ENCODE measurements at places on chromosomes 2 and 18. TPM values are rescaled to one million over a fixed set of nuclear protein-coding genes. Genes with fewer than 3 reads are reported as not detected.

DNA sequence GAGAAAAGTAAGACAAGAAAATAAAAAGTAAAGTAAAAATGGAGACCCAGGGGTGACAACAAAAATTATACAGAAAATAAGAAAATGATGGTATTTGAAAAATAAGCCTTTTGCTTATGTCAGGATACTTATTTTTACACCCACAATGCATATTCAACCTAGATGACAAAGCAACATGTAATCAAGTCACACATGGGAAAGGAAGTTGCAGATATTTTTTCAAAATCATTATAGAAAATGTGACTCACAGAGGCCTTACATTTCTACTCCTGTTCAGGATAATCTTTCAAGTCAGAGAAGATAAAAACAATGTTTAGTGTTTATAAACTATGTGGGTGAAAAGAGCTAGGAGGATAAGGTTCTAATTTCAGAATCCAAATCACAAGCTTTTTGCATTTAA lies 275.3 kb upstream of the UBE2E3 start:
- DNase-seq: no peak

- peak; percentile 56 for DNase-seq
Measured at GRCh38 chr2:204022550-204022949, 86.0 kb downstream of the ICOS start.

GRCh38 chr2:71126957-71127356 lies 3.1 kb downstream of the MCEE start:
- no peak for DNase-seq

GRCh38 chr18:75638223-75638775 lies 210.8 kb upstream of the SMIM21 start:
- DNase-seq: no peak

- no peak for DNase-seq
Measured at GRCh38 chr2:230323385-230324106, 3.4 kb upstream of the SP140L start.

- no peak for DNase-seq
Measured at GRCh38 chr2:187206071-187206470, 242.0 kb downstream of the CALCRL start.

GRCh38 chr18:26434887-26435286 lies 113.5 kb downstream of the KCTD1 start:
- DNase-seq: no peak

Gene PCARE
- total RNA-seq: not detected

- DNase-seq: no peak
Measured at GRCh38 chr2:240871071-240871958, 2.7 kb downstream of the AGXT start.

DNA sequence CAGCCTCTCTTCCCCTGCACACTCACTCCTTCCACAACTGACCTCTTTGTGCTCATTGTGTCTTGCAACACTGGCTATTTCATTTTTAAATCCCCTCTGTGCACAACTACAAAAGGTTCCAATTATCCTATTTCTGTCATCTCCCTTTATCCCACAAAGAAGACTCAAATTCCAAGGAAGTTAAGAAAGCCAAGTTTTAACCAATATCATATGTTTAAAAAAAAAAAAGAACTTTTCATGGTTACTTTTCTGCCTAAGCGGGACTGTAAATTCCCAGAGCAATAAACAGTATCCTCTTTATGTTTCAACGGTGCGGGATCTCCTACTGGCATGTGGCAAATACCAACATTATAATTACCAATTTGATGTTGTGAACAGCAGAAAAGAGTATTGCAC lies 83.8 kb downstream of the DOCK10 start:
- no peak for DNase-seq

DNA sequence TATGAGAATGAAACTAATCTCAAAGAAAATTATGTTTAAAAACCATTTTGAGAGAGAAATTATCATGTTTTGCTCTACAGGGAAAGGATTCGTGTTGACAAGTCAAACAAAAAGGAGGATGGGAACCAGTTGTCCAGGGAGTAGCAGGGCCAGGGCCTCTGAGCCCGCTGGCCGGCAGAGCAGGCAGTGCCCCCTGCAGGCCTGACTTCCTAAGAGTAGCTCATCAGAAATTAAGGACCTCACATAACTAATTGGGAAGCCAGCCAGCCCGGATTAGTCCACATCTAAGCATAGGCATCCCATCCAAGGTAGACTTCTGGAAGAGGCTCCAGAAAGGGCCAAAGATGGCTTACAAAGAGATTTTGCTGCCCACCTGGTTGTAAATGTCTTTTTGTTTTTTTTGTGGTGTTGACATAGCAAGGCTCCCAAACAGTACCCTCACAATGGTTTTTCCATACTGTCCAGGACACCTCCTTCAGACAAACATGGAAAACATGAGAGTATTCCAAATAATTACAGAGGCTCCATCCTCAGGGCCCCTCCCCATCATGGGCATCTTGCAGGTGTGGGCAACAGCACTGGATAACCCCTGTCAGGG lies 241.2 kb upstream of the TANK start:
- DNase-seq: peak; percentile 49

- no peak for DNase-seq
Measured at GRCh38 chr2:50651676-50652075, 380.3 kb downstream of the NRXN1 start.

Gene EGR4
- total RNA-seq: 0.24 TPM

DNA sequence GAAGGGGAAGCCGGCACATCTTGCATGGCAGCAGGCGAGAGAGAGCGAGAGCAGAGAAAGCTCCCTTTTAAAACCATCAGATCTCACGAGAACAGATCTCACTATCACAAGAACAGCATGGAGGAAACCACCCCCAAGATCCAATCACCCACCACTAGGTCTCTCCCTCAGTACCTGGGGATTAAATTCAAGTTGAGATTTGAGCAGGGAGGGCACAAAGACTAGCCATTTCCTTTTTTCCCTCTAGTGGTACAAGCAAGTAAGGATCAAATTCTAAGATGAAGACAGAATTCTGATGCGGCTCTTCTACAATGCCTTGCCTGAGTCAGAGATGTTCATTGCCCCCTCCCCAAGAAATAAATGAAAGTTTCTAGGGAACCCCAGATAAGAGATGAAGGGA lies 45.6 kb upstream of the ANKRD44 start:
- DNase-seq: no peak

DNA sequence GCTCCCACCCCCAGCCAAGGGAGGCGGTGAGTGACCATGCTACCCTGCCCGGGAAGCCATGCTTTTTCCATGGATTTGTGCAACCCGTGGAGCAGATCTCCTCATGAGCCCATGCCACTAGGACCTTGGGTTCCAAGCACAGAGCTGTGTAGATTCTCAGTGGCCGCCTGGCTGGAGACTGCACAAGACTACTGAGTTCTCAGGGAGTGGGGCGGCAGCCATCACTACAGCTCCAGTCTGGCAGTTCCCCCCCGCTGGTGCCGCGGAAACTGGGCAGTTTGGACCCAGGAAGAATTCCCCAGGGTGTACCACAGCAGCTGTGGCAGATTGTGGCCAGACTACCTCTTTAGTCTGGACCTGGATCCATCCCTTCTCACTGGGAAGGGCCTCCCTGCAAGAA lies 470.6 kb downstream of the LRP1B start:
- no peak for DNase-seq

DNA sequence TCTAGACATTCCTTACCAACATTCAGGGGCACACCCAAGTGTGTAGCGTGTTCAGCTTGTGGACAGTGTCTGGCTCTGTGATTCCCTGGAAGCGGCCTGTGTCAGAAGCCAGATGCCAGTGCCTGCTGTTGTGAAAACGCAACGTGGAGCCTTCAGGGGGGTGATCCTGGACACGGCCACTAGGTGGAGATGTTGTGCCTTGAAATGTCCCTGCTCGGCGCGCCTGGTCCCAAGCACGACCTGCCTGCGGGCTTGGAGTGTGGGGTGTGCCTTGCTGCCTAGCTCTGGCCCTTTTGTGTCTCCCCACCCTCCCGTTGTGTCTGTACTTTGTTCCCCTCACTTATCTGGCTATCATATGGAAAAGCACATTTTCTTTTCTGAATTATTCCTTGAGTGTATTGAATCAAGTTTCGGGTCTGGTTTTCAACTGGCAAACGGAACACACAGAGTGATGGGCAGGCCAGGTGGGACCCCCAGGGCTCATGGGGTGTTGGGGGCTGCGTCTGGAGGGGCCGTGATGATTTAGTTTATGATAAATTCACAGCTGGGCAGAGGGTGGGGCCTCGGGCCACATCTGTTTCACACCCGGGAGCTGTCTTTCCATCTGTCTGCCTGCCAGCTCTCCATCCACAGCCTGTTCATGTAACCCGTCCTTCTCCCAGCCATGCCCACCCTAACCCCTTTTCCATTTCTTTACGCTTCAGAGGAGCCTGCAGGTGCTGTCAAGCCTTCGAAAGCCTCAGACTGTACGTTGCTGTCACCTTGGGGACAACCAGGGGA lies 95.5 kb downstream of the DYSF start:
- DNase-seq: peak; percentile 77

- no peak for DNase-seq
Measured at GRCh38 chr18:48084041-48084757, 153.7 kb upstream of the SMAD2 start.

DNA sequence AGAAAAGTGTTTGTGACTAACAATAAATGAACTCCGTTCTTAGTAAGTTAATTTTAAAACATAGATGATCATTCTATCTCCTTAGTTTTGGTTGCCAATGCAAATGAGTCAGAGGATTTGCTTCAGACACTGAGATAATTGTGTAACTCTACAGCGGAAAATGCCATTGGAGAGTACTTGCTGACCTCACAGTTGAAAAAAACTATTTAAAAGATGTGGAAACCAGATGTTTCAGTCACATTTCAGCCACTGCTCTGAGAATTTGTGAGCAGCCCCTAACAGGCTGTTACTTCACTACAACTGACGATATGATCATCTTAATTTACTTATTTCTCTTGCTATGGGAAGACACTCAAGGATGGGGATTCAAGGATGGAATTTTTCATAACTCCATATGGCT lies at the start of gene TNFAIP6:
TNFAIP6 (plus strand) TSS at position 234 of the 400 bp plus-strand sequence; CDS start at position 309, 75 bp downstream.
- no peak for DNase-seq

DNA sequence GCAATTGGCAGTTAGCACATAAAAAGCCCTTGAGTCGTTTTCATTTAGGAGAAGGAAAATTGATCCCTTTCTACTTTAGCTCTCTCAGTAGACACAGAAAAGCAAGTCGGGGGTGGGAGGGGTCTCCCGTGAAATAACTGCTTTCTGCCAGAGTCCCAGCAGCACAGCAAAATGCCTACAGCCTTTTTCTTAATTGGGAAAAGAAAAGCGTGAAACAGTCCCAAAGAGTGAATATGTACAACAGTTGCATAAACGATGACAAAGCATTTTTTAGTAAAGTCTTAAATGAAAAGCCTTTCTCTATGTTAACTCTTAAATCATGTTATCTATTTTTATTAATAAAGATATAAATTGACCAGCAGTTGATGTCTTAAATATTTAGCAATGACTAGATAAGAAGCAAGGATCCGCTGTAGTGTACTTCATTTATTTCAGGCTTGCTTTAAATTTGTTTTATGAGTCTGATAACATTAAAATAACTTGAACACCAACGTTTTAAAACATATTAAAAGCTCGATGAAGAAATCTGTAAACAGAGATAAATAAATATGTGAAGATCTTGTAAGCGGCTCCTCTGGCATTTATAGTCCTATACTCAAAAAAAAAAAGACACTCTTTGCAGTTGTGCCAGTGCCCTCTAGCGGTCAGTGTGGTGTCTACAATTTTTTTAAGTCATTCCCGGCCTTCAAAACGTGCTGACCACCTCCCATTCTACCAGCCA lies 42.3 kb upstream of the ATIC start:
- peak; percentile 53 for DNase-seq

DNA sequence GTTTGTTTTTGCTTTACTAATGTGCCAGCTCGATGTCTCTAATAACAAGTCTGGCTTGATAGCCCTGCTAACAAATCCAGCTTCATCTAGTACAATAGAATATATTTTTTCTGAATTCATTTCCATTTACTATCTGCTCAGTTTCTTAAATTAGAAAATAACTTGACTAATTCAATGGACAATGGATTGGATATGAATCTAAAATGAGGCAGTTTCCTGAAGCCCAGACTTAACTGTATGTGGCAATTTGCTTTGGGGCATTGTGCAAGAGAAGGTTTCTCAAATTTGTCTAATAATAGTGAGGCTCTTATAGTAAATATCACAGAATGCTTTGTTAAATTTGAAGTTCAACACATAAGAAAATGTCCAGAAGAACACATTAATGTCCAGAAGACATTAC lies 25.8 kb downstream of the CALCRL start:
- DNase-seq: no peak

- no peak for DNase-seq
Measured at GRCh38 chr2:120005834-120006521, 6.9 kb upstream of the EPB41L5 start.

DNA sequence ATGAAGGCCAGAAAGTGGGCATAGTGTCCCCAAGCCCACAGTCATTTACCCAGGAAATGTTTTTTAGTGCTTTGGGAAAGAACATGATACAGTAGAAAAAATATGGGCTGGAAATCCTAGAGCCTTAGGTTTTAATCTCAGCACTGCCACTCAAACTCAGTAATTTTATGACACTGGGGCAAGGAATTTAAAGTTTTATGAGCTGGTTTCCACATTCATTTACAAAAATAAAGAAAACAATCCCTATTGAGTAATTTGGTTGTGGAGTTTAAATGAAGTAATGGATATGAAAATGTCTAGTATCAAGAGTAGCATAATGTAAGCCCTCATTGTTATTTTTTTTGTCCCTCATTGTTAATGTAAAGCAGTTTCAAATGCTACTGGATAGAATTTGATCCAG lies 51.5 kb upstream of the FRZB start:
- no peak for DNase-seq

Gene MBP
- 40.4 TPM for total RNA-seq

- DNase-seq: no peak
Measured at GRCh38 chr18:43830947-43831346, 553.7 kb upstream of the SYT4 start.

Gene C1QL2
- total RNA-seq: not detected

- no peak for DNase-seq
Measured at GRCh38 chr18:9449600-9450414, 25.5 kb upstream of the RALBP1 start.

- DNase-seq: no peak
Measured at GRCh38 chr18:64993695-64994094, 757.1 kb upstream of the CDH7 start.

- no peak for DNase-seq
Measured at GRCh38 chr2:178913049-178913441, 105.8 kb upstream of the TTN start.

DNA sequence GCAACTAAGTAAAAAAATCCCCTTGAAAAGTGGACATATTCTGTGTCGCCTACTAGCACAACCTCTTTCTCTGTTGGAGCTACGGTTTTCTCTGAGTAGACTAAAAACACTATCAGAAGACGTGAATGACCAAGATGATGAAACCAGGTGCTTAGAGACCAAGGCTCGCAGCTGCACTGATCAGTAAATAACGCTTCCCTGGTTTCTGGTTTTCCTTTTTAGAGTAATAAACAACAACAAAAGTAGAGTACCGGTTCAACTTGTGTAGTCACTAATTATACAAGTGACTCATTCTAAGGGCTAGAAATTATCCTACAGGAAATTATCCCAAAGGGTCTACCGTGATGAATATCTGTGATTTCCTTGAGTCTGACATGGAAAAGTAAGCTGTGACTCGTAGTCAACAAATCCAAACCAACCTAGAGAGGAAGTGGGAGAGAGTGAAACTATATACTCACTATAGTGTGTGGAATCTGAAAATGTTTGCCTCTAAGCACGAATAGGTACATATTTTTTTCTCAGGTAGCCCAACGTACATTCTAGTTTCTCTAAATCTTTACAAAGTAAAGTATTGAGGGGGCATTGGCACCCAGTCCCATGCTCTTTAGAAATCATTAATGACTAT lies 17.8 kb downstream of the RASGRP3 start:
- no peak for DNase-seq
